A549 treated with GW870086 at 1 μM for 4 hours (cell line): ENCODE measurements at places on chromosomes 7 and 10. TPM values are rescaled to one million over a fixed set of nuclear protein-coding genes. Genes with fewer than 3 reads are reported as not detected.

Gene DDX56
- 106 to 140 TPM (median 118 TPM) in 5 replicates for total RNA-seq

Gene NME8
- total RNA-seq, result not detected in 5 replicates

Gene BTBD16
- 0.48 to 1.7 TPM (median 0.81 TPM) in 5 replicates for total RNA-seq

Gene RET
- 0.49 to 1.1 TPM (median 0.83 TPM) in 5 replicates for total RNA-seq
